Activated T-cell treated with anti-CD3 and anti-CD28 coated beads for 1 hour (primary cell): ENCODE measurements at places on chromosomes 1 and 21.

DNA sequence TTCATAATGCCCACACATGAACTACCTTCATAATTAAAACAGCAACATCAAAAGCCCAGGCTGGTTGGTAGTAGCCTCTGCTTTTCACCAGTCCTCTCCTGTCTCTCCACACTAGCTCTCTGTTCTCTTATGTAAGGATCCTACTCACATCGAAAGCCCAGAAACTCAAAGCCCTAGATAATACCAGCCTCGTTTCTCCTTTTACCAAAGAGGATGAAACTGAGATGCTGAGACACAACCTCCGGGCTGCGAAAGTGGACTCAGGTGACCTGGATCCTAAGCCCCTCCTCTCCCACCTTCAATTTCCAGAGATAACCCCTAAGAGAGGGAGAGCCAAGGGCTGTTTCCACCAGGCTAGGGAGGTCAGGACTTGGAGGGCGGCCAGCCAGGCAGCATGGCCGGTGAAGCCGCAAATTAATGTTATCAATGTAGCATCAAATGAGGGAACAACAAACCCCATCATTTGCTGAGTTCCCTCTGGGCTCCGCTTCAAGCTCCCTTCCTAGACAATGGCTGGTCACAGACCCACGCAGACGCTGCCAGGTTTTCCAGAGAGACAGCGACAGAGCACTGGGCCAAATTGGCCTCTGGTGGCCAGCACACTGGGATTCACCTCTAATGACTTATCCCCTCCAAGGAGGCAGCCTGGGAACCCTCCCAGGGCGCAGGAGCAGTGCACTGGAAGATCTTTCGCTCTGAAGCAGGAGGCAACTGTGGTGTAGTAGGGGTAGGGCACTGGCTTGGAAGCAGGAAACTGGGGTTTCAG lies 20.7 kb upstream of the STMN1 start:
- no peak for DNase-seq

- no peak for DNase-seq
Measured at GRCh38 chr21:44568667-44569556, 4.6 kb upstream of the KRTAP10-4 start.

DNA sequence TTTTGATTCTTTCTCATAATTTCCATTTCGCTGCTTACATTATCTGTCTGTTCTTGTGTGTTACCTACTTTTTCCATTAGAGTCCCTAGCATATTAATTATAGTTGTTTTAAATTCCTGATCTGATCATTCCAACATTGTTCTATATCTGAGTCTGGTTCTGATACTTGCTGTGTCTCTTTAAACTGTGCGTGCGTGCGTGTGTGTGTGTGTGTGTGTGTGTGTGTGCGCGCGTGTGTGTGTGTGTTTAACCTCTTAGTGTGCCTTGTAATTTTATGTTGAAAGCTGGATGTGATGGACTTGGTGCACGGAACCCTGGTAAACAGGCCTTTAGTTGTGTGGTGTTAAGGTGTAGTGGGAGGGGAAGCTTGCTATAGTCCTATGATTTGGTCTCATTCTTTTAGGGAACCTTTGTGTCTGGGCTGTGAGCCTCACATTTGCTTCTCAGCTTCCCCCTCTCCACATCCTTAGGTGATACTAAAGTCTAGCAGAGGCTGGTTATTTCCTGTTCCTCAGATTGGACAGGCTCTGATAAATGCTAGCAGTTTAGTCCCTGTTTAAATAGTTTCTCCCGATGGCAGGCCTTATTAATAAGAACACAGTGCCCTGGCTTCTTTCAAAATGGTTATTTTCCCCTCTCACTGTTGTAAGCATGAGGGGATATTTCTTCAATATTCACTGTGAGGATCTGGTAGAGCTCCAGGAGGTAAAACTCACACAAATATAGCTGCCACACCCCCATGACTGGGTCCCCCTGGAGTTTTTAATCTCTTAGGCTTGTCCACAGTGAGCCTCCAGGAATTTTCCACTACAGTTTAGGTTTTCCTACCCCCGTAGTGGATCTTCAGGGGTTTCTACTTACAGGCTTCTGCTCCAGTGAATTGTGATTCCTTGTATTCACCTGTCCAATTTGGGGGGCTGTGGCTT lies 118.3 kb downstream of the GALNT2 start:
- no peak for DNase-seq

DNA sequence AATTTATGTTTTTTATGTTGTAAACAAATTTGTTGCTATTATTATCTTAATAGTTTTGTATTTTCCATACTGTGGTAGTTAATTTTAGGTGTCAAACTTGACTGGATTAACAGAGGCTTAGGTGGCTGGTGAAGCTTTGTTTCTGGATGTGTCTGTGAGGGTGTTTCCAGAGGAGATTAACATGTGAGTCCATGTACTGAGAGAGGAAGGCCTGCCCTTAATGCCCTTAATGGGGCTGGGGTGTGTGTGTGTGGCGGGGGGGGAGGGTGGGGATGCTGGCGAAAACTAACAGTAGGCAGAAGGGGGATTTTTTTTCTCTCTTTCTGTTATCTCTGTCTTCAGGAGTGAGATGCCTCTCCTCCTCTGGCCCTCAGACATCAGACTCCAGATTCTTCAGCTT lies 1.9 kb downstream of the OR14A16 start:
- DNase-seq, result no peak

DNA sequence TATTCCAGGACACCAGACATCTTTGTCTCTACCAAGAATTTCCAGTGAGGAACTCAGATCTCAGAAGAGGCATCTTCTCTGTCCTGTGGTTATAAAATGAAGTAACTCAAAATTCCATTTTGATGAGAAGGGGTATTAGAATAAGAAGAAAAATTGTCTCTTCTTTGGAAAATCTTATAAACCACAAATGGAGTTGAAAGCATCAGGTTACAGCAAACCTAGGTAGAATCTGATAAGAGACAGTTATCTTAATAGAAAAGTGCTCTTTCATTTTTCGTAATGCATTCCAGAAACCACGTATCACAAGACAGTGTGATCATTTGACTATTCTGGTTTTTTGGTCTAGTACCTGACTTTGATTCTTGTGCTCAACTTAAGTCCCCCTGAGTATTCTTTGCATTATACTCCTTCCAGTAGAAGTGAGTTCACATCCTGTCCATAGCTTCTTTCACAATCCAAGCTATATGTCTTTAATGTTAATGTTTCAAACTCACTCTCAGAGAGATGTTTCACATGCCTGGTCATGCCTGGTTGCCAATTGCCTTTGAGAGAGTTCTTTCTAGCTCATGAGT lies 120.9 kb upstream of the PRDX6 start:
- DNase-seq, result no peak

- no peak for DNase-seq
Measured at GRCh38 chr1:20484519-20485462, 1.2 kb downstream of the CAMK2N1 start.

DNA sequence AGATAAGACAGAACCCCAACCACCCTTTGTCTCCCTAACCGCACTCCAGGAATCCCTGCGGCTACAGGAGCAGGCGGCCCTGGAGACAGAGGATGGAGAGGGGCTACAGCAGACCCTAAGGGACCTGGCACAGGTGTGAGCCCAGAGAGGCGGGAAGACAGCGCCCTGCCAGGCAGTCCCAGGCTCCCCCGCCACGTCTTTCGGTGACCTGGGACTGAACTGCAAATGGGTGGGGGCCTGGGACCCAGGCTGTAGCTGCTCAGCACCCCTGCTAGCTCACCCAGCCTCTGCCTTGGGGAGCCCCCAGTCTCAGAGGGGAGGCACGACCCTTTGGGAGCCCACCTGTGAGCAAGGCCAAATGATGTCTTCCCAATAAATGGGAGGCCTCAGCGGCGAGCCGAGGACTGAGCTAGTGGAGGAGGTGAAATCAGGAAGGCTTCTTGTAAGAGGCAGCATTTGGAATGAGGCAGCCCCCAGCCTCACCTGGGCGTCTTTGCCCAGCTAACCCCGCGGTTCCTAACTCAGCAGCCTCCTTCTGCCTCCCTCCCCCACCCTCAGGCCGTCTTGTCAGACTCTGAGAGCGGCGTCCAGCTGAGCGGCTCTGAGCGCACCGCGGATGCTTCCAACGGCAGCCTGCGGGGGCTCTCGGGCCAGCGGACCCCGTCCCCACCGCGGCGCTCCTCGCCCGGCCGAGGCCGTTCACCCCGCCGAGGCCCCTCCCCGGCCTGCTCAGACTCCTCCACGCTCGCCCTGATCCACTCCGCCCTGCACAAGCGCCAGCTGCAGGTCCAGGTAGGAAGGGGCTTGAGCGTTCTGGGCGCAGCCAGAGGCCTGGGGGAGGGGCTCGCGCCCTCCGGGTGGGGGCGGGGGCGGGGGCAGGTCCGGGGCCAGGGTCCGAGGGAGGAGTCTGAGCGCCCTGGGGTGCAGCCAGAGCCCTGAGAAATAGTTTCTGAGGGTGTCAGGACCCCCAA lies 16.9 kb downstream of the CROCC start:
- no peak for DNase-seq

DNA sequence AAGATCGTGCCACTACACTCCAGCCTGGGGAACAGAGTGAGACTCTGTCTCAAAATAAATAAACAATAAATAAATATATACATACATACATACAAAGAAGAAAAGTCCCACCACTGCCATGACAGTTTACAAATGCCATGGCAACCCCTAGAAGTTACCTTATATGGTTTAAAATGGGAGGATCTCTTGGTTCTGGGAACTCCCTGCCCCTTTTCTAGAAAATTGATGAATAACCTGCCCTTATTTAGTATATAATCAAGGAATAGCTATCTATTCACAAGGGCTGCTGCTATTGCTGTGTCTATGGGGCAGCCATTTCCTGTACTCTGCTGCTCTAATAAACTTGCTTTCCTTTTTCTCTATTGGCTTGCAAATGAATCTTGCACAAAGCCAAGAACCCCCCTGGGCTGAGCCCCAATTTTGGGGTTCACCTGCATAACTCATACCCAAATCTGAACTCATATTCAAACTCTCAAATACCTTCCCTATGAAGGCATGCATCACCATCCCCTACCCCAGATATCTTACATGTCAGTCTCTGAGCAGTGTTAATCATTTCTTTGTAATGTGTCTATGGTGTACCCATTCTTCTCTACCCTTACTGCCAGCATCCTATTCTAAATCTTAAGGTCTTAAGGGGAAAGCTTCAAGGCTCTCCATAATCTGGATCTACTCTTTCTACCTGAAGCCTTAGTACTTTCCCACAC lies 9.0 kb downstream of the GON4L start:
- DNase-seq, result no peak

GRCh38 chr1:241536969-241537368 lies 4.8 kb downstream of the KMO start:
- no peak for DNase-seq

DNA sequence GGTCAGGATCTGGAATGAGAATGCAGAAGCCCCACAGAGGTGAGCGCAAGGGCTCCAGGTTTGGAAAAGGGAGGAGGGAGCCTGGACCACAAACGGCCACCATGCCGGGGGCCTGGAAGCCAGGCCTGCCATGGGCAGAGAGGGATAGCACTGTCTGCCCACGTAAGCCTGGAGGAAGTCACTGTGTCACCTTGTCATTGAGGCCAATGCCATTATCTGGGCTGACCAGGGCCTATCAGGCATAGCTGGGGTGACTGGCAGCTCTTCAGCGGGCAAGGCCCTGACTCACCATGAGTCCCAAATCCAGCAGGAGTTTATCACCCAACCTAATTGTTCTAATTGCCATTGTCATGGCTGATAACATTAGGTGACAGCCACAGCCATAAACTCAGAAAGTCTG lies 84.6 kb downstream of the MATN1 start:
- DNase-seq, result no peak

- DNase-seq, result no peak
Measured at GRCh38 chr1:179825798-179826460, 51.7 kb downstream of the TOR1AIP2 start.

DNA sequence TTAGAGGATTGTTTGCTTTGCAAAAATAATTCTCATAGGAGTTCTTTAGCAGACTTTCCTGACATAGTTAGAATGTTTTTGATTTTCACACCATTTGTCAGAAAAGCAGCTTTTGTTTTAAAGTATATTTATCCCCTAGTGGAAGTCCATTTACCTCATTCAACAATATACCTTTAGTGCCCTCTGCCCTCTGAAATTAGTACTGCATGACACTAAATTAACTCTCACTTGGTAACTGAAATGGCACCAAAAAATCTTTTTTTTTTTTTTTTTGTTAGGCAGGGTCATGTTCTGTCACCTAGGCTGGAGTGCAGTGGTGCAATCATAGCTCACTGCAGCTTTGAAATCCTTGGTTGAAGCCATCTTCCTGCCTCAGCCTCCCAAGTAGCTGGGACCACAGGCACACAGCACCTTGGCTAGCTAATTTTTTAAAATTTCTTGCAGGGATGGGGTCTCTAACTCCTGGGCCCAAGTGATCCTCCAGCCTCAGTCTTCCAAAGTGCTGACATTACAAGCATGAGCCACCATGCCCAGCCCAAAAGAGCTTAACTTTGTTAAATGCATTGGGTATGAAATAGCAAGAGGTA lies 13.6 kb downstream of the LRRC42 start:
- DNase-seq, result no peak

GRCh38 chr21:27101523-27101922 lies 134.6 kb upstream of the ADAMTS5 start:
- no peak for DNase-seq

DNA sequence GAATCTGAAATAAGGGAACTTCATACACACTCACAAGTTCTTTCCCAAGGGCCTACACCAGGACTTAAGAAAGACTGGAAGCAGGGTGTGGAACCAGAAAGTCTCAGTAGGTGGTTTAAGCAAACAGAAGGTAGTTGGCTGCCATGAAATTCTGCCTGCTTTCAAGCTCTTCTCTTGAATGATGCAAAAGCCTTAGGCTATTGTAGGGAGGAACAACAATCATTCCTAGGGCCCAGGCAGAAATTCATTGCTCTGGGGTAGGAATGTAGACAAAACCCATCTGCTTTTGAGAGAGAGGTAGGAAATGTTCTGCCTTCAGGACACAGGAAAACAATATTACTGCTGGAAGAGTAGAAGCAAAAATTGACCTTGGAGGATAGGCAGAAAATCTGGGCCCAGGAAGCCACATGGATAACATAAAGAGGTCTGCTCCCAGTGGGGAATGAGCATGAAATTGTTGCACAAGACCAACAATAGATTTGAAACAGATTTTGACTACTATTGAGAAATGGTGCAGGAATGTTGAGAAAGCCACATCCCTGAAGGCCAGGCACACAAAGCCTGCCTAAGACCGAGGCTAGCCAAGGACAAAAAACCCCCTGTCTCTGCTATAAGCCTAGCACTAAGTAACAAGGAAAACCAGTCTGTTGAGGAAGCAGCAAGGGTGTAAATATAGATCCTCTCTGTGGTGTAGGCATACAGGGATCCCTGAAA lies 22.7 kb upstream of the SFT2D2 start:
- DNase-seq, result no peak
